ENCODE measurements at places on chromosomes 5 and 9. TPM values are rescaled to one million over a fixed set of nuclear protein-coding genes. Genes with fewer than 3 reads are reported as not detected.
A peak's percentile ranks its signal among the peaks of the same experiment; 100 is the strongest.

- no peaks in the 10 kb centered on the region for H3K4me1 ChIP-seq
- no peak for DNase-seq
- no peaks in the 10 kb centered on the region for H3K27me3 ChIP-seq
- H3K4me3 ChIP-seq: no peak overlapping the region
These were observed 10.8 kb upstream of the PRRC2B start for GRCh38 chr9:131382850-131383729.

- no peaks in the 10 kb centered on the region for H3K27me3 ChIP-seq
- H3K4me1 ChIP-seq: no peaks in the 10 kb centered on the region
- peaks cover 79% of the 10 kb centered on the region for H3K36me3 ChIP-seq
- H3K27ac ChIP-seq: no peak overlapping the region
These were observed 9.8 kb downstream of the RACK1 start for GRCh38 chr5:181233801-181234454.

Gene RMRP
- 7,890 TPM for total RNA-seq

GRCh38 chr5:75706016-75706415 is 11.2 kb downstream of the POC5 start:
- no peaks in the 10 kb centered on the region for H3K4me1 ChIP-seq
- DNase-seq: no peak
- H3K27me3 ChIP-seq: no peaks in the 10 kb centered on the region
- H3K36me3 ChIP-seq: peaks cover 21% of the 10 kb centered on the region
- H3K4me3 ChIP-seq: no peak overlapping the region
- no peak overlapping the region for H3K27ac ChIP-seq

DNA sequence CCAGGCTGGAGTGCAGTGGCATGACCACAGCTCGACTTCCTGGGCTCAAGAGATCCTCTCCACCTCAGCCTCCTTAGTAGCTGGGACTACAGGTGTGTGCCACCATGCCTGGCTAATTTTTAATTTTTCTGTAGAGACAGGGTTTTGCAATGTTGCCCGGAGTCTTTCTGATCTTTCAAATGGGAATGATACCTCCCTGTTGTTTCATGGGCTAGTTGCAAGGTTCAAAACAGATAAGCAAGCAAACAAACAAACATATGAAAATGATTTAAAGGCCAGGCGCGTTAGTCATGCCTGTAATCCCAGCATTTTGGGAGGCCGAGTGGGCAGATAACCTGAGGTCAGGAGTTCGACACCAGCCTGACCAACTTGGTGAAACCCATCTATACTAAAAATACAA is 45.3 kb upstream of the PLPP1 start:
- DNase-seq: no peak
- no peak overlapping the region for H3K27ac ChIP-seq
- peaks cover 4% of the 10 kb centered on the region for H3K4me1 ChIP-seq
- no peaks in the 10 kb centered on the region for H3K27me3 ChIP-seq
- no peaks in the 10 kb centered on the region for H3K36me3 ChIP-seq

Gene LCN12
- total RNA-seq: 1.9 TPM

- H3K36me3 ChIP-seq: no peaks in the 10 kb centered on the region
- H3K27ac ChIP-seq: no peak overlapping the region
- no peak for DNase-seq
- no peak overlapping the region for H3K4me3 ChIP-seq
- no peaks in the 10 kb centered on the region for H3K27me3 ChIP-seq
These were observed 67.0 kb upstream of the PPP1R2B start for GRCh38 chr5:156783092-156783491.

Gene PCDHGB3
- total RNA-seq: 3.8 TPM

DNA sequence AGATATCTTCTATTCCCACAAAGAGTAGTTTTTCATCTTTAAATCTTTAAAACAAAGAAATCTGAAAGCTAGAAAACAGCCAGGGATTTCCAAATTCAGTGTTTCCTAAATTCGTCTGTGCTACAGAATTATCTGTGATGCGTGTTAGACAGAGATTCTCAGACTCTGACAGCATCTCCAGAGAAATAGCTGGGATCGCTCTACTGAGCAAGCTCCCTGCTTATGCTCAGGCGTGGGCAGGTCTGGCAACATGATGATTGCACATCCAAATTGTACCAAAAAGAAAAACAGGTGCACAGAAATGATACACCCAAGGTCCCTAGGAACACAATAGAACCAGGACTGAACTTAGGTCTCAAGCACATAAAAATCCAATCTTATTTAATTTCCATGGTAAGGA is 22.8 kb upstream of the CRHBP start:
- no peak overlapping the region for H3K4me3 ChIP-seq
- no peaks in the 10 kb centered on the region for H3K27me3 ChIP-seq
- H3K4me1 ChIP-seq: no peaks in the 10 kb centered on the region
- H3K27ac ChIP-seq: no peak overlapping the region
- H3K36me3 ChIP-seq: no peaks in the 10 kb centered on the region
- no peak for DNase-seq

Gene EIF4E1B
- not detected for total RNA-seq

- H3K4me3 ChIP-seq: no peak overlapping the region
- H3K27me3 ChIP-seq: no peaks in the 10 kb centered on the region
- no peaks in the 10 kb centered on the region for H3K36me3 ChIP-seq
These were observed 339.7 kb downstream of the RAB3C start for GRCh38 chr5:58922461-58923171.

DNA sequence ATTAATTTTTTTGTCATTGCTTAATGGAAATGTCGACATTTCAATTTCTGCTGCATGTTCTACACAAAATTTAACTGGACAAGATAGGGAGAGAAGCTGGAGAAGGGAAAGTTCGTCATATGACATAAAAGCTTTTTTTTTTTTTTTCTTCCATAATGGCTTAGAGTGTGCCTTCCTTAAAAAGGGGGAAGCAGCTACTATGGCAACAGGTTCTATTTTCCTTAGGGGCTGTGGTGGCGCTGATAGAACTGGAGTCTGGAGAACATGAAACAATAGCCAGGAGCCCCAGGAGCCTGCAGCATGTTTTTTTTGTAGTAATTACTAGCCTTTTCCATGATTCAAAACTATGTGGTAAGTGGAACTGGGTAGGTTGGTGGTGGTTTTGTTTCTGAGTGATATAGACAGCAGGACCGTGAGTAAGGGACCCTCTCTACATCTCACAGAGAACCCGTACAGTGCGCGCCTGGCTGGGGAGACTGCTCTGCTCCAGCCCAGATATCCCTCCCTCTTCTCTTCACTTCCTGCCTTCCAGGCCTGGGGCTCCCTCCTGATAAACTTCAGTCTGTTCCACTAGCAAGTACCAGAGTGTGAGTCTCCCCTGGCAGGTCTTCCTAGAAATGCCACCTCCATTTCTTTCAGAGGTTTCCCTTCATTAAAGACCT is 301.6 kb downstream of the NR3C1 start:
- H3K36me3 ChIP-seq: no peaks in the 10 kb centered on the region
- peaks cover 3% of the 10 kb centered on the region for H3K4me1 ChIP-seq
- H3K27me3 ChIP-seq: no peaks in the 10 kb centered on the region
- DNase-seq: no peak
- H3K27ac ChIP-seq: no peak overlapping the region
- H3K4me3 ChIP-seq: no peak overlapping the region

DNA sequence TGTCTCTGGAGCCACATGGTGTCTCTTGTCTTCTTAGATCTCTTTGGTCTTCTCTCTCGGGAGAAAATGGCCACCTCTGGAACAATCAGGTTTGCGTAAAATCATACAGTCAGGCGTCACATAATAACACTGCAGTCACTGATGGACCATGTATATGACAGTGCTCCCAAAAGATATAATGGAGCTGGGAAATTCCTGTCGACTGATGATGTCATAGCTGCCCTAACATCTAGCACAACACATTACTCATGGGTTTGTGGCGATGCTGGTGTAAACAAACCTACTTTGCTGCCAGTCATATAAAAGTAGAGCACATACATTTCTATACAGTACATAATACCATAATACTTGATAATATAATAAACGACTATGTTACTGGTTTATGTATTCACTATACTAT is 30.1 kb upstream of the RAI14 start:
- H3K27ac ChIP-seq: no peak overlapping the region
- no peak overlapping the region for H3K4me3 ChIP-seq
- no peaks in the 10 kb centered on the region for H3K4me1 ChIP-seq
- H3K27me3 ChIP-seq: no peaks in the 10 kb centered on the region
- DNase-seq: no peak

DNA sequence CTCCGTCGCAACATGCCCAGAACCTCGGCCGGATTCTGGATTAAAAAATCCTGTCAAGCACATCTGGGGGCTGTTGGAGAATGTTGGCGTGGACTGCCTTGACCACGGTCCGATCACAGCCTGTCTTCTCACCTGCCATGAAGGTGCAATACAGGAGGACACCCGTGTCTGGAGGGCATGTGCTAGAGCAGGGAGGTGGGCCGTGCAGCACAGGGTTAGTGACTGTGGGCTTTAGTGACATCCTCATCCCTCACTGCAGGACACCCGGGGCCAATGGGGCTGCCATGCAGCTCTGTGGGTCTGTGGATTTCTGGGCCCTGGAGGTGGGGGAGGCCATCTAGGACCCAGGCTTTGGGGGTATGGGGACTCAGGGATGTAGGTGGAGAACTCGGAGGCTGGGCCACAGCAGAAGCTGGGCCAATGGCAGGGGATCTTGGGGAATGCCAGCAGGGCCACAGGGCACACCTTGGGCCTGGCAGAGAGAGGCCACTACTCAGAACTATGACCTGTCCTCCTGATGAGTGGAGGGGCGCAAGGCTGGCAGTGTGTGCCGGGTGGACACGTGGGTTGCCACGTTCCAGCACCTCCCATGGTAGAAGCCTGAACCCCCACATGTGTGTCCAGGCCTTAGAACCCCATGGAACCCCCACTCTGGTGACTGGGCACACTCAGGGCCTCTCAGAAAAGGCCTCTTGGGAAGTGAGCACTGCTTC is 23.3 kb downstream of the ZDHHC11B start:
- H3K4me1 ChIP-seq: no peaks in the 10 kb centered on the region
- no peak overlapping the region for H3K27ac ChIP-seq
- DNase-seq: no peak
- H3K36me3 ChIP-seq: no peaks in the 10 kb centered on the region
- no peaks in the 10 kb centered on the region for H3K27me3 ChIP-seq

DNA sequence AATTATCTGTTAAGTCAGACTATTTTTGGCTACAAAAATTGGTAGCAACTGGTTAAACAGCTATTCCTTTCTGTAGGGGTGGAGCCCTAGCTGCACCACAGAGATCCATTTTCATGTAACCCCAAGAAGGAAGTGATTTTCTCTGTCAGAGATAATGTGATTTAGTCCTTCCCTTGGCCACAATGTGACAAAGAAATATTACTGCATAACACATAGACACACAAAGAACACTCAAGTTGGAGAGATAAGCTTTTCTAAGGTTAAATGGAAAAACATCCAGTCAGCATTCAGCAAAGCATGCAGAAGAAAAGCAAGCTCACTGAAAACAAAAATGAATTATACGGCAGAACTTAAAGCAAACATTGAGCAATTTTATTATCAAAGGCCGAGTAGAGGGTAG is 227.8 kb upstream of the CDH9 start:
- no peak for DNase-seq
- no peaks in the 10 kb centered on the region for H3K27me3 ChIP-seq
- no peaks in the 10 kb centered on the region for H3K4me1 ChIP-seq

DNA sequence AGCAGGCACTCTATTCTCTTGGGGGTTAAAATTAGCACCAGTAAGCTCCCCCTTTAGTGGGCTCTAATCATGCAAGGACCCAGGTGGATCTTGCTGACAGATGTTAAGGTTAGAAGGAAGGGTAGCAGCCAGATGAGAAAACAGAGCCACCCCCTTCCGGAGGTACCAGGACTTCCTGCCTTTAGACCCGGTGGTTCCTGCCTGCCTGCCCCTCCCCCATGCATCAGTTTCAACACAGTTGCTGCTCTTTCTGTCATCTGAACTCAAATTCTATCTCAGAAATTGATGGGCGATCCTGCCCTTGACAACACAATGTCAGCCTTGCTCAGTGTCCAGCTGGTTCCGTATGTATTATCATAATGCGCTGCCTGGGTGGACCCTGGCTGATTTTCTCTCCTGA is 287.3 kb downstream of the EBF1 start:
- H3K4me1 ChIP-seq: peaks cover 100% of the 10 kb centered on the region
- H3K4me3 ChIP-seq: peak overlapping the region; percentile 43
- H3K27ac ChIP-seq: peak overlapping the region; percentile 87
- no peaks in the 10 kb centered on the region for H3K36me3 ChIP-seq
- DNase-seq: peak; percentile 89
- no peaks in the 10 kb centered on the region for H3K27me3 ChIP-seq

GRCh38 chr9:108474356-108474755 is 381.4 kb downstream of the ACTL7B start:
- DNase-seq: no peak
- no peaks in the 10 kb centered on the region for H3K4me1 ChIP-seq
- no peaks in the 10 kb centered on the region for H3K36me3 ChIP-seq
- no peak overlapping the region for H3K27ac ChIP-seq
- no peaks in the 10 kb centered on the region for H3K27me3 ChIP-seq
- H3K4me3 ChIP-seq: no peak overlapping the region

Gene SHC3
- not detected for total RNA-seq

DNA sequence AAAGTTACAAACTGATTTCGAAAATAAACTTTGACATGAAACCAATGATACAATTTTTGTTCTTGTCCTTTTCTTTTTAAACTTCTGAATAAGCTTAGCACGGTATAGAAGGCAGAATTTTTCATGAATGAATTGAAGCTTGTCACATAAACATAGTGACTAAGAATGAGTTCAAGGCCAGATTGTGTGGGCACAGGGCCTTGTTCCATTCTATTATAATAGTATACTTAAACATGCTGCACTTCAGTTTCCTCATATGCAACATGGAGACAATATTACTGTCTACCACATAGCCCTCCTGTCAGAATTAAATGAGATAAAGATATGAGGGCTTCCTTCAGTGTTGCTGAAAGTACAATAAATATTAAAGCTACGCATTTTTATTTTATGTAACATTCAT is 204.2 kb upstream of the HAPLN1 start:
- no peaks in the 10 kb centered on the region for H3K4me1 ChIP-seq
- H3K27me3 ChIP-seq: no peaks in the 10 kb centered on the region

Gene NPR3
- not detected for total RNA-seq

- DNase-seq: no peak
- H3K27ac ChIP-seq: no peak overlapping the region
- H3K4me3 ChIP-seq: no peak overlapping the region
- H3K27me3 ChIP-seq: no peaks in the 10 kb centered on the region
- no peaks in the 10 kb centered on the region for H3K36me3 ChIP-seq
- H3K4me1 ChIP-seq: no peaks in the 10 kb centered on the region
These were observed 6.4 kb downstream of the SLC26A2 start for GRCh38 chr5:149966946-149967345.

GRCh38 chr9:114170771-114171461 is 15.6 kb downstream of the COL27A1 start:
- no peaks in the 10 kb centered on the region for H3K4me1 ChIP-seq
- DNase-seq: no peak

Gene CCL19
- not detected for total RNA-seq

- no peaks in the 10 kb centered on the region for H3K36me3 ChIP-seq
- DNase-seq: no peak
- no peak overlapping the region for H3K4me3 ChIP-seq
- H3K27ac ChIP-seq: no peak overlapping the region
These were observed 18.4 kb downstream of the ENG start for GRCh38 chr9:127835991-127836516.

Gene MYORG
- 0.37 TPM for total RNA-seq

All from B cell (primary cell).